Activated naive CD4-positive, alpha-beta T cell treated with anti-CD3 and anti-CD28 coated beads for 36 hours (primary cell): ENCODE measurements at places on chromosomes 4 and X.
A peak's percentile ranks its signal among the peaks of the same experiment; 100 is the strongest.

DNA sequence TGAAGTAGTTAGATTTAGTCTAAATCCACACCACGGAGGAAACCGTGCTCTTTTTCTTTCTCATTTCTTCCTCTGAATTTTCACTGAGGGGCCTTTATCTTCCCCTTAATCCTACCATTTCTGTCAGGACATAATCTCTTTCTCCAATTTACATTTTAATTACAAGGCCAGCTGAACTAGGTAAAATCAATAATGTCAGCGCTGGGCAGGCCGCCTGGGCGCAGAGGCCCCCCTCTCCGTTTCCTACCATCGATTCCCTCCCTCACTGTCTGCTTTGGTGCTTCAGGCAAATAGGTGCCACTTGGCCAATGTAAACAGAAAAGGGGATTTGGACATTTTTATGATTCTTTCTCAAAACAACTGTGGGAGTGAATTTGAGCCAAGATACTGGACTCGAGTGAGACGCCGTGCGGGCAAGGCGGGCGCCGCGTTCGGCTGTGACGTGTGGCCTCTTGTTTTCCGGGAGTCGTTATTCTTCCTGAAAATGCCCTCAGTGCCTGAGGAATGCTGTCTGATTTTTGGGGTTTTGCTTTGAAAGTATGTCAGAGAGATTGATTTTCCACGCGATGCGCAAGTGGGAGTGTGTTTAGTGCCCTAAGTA lies 22.6 kb downstream of the UVSSA start:
- no peak for DNase-seq

DNA sequence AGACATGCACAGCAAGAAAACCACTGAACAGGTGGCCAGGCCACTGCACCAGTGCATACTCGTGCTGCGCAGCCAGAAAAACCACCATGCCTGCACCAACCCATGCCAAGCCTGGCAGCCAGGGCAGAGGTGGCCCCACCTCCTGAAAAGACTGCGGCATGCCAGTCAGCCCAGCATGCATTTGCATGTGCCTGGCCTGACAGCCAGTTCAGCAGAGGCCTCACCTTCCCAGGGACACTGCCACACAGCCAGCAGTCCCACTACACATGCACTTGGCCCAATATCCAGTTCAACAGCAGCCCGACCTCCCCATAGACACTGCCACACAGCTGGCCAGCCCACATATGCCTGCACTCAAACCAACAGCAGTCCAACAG lies 43.5 kb upstream of the DDX60 start:
- no peak for DNase-seq

DNA sequence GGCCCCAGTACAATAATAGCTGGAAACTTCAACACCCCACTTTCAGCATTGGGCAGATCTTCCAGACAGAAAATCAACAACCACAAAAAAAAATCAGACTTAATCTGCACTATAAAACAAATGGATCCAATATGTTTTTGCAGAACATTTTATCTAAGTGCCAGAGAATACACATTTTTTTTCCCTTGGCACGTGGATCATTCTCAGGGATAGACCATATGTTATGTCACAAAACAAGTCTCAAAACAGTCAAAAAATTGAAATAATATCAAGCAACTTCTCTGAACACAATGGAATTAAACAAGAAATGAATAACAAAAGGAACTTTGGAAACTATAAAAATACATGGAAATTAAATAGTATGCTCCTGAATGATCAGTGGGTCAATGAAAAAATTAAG lies 576.3 kb downstream of the PCDH19 start:
- DNase-seq, result no peak

DNA sequence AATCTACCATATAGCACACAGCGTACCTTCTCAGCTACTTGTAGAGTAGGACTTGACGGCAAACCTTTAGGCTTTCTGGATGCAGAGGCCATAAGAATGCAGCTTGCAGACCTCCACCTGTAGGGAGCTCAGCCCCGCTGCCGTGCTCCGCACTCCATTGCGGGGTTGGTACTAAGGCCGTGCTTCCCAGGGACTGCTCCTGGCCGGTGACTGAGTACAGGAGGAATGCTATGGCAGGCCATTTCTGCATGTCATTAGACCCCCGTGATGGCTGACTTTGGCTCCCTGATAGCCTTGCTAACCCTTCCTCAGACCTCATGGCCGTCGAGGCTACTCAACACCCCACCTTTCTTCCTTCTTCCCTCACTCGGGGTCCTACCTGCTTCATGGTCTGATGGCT lies 26.4 kb downstream of the TIGD2 start:
- no peak for DNase-seq

DNA sequence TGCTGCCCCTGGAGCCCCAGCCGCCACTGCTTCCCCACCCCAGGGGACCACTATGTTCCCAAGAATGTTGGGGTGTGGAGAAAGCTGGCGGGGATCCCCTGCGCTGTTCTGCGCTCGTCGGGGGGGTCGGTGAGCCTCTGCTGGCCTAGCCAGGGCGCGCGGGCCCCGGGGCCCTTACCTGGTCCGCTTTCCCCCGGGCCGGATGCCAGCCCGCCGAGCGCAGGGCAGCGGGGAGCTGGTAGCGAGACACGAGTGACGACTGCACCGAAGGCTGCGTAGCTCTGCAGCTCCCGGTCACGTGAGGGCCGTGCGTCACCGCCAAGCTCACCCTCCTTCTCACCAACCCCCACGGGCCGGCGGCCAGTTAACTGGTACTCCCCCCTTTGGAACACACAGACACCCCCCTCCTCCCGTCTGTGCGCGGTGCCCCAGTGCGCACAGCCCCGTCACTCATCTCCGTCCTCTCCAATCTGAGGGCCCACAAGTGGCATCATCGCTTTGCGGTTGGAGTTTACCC lies at the start of gene BEX1:
Gene BEX1 (minus strand): TSS at position 254 of the 517 bp plus-strand sequence. CDS start 897 bp downstream, outside the sequence.
- DNase-seq, result peak; percentile 29

DNA sequence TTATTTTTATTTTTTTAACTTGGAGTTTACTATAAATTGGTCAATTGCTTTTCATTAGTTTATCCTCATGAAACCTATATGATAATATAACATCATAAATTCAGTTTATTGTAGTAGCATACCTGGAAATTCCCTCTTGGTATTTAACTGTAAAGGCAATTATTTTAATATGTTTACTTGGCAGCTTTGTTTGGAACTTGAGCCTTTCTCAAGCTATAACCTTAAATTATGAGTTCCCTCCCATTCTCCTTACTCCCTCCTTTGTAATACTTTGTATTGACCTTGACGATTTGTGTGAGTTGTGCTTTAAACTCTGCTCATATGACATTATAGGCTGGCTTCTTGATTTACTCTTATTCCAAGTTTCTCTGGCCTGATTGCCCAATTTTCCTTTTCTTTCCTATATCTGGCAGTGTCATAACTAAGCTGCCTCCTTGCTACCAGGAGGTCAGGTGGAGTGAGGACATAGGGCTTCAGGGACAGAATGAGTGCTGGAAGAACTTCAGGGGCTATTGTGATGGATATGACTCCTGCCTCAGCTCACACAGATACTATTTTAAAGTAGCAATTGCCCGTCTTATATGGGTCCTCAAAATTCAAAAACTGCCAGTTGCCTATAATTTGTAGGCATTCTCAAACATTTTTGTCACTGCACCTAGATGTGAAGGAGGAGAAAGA lies 77.7 kb downstream of the RAP1GDS1 start:
- DNase-seq, result no peak

GRCh38 chrX:11040996-11041395 lies 70.1 kb upstream of the HCCS start:
- no peak for DNase-seq

DNA sequence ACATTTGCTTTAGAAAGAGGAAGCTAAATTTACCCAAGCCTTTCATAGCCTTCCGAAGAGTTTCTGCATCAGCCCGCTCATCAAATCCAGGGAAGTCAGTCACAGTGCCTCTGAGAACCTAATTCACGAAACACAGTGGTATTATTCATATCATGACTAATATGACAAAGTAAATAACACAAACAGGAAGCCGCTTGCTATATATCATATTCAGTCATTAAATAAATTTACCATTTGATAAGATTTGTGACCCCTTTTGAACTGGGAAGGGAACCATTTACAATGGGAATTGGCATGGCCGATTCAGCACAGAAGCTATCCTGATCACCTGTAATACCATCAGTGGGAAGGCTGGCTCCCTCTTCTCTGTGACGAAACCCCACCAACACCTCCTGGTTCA lies 10.5 kb downstream of the ANXA5 start:
- DNase-seq, result no peak

GRCh38 chrX:69319376-69319775 lies 154.1 kb upstream of the PJA1 start:
- DNase-seq, result no peak

DNA sequence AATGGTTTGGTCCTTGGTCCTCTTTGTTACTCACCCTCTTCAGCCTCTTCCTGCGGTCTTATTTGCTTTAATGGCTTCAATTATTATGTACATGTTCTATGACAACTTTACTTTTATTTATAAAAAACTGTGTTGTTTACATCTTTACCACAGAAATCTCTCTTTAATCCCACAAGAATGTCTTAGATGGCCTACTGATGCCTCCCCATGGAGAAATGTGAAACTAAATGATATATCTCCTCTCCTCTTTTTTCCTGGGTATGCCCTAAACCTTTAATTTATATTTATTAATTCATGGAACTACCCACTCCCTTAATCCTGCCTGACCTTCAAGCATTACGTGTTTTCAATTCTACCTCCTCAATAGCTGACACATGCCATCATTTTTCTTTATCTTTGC lies 573.2 kb downstream of the CENPC start:
- no peak for DNase-seq

DNA sequence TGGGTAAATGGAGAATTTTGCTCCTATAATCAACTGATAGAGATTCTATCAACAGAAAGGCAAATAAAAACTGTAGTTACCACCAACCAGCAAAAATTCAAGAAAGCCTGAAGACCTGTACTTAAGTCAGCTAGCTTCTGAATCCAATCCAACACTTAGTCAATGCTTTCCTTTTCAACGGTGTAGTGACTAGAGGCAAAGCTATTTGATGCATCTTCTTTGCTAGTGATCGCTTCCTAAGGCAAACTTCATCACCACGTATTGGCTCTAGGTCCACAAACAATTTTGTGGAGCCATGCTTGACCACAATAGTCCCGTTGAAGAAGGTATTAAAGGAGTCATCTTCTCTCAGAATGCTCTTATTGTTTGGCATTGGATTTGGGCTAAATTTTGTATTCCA lies 25.0 kb upstream of the UBA6 start:
- DNase-seq, result no peak

- DNase-seq, result no peak
Measured at GRCh38 chr4:121777625-121778024, 12.7 kb upstream of the SMIM43 start.

- no peak for DNase-seq
Measured at GRCh38 chr4:95644417-95644816, 95.6 kb upstream of the UNC5C start.

DNA sequence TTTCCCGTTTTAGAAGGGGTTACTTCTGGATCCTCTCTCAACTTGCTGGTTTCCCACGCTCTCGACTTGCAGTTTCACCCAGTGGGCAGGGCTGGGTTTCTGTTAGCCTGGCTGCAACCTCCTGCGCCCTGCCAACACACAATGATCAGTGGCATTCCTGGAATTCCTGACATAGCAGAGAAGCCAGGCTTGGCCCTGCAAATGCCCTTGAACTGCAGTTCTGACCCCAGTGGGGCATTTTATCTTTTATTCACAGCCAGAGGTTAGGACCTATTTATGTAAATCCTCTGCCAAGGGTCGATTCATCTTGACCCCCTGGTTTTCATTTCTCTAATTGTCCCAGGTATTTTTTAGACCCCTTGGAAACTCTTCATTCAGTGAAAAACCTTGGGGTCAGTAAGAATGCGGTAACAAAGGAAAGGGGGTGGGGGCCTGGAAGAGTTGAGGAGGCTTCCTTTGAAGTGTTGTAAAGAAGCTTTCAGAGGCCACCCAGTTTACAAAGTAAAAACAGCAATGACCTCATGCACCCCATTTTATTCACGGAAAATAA lies 217.6 kb downstream of the ZNF674 start:
- DNase-seq, result no peak

- no peak for DNase-seq
Measured at GRCh38 chr4:5921101-5921980, 28.5 kb upstream of the CRMP1 start.

DNA sequence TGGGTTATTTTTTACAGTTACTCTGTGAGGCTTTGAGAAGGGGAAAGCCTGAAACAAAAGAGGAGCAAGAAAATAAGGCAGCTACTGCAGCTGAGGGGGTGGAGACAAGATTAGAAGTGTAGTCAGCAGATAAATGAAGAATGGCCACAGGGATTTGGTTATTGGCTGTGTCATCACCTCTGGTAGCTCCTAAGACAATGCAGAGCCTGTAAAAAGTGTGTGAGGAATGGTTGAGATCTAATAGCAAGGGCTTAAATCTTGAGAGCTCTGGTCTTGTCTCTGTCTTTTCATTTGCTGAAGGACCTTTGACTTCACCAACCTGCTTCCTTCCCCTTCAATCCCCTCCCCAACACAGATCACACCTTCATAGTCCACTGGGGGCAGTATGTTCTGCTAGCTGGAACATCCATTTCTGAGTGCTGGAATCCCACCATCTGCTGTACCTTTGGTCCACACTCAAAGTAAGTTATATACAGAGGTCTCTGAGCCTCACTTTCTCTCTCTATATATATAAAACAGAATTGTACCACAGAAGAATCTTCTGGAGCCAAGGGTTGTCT lies 213.7 kb upstream of the ZIC3 start:
- no peak for DNase-seq

GRCh38 chr4:88613417-88613875 lies 21.2 kb downstream of the HERC3 start:
- peak; percentile 62 for DNase-seq

- DNase-seq, result no peak
Measured at GRCh38 chr4:169058312-169058711, 48.3 kb upstream of the CBR4 start.

- no peak for DNase-seq
Measured at GRCh38 chrX:100407784-100408712, 2.0 kb downstream of the PCDH19 start.

DNA sequence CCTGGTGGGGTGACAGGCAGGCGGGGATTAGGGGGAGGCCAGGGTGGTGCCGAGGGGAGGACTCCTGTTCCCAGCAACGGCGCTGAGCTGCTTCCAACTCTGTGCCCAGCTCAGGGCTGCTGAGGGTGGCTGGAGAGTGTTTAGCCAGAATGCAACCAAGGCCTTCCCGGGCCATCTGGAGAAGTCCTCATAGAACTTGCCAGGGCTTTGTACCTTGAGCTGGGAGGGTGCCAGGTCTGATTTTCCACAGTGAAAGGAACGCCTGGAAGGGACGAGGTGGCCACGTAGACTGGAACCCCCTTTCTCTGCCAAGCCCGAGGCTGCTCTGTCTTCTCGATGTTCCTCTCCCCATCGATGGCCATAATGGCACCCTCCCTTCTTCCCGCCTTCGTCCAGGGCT lies 57.0 kb upstream of the GPR78 start:
- no peak for DNase-seq

DNA sequence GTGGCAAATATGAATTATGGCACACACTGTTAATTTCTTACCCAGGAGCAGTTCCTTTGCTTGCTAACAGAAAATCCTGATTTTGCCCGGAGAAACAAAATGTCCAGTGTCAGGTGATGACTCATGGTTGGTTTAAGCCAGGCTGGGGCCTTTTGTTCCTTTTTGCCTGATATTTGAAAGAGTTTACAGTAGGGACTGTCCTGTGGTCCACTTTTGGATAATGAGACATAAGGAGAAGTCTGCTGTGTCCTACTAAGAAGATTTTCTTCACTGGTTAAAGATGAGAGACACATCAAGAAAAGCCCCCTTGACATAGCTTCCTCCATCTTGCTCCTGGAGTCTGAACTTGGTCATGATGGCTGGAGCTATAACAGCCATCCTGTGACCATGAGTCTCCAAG lies 12.1 kb upstream of the DRD5 start:
- DNase-seq, result no peak

- DNase-seq, result no peak
Measured at GRCh38 chrX:3584415-3584996, 128.9 kb downstream of the PRKX start.

GRCh38 chrX:35025820-35026219 lies 83.2 kb downstream of the FAM47B start:
- DNase-seq, result no peak
